ENCODE measurements at places on chromosomes 4 and X. TPM values are rescaled to one million over a fixed set of nuclear protein-coding genes. Genes with fewer than 3 reads are reported as not detected.

DNA sequence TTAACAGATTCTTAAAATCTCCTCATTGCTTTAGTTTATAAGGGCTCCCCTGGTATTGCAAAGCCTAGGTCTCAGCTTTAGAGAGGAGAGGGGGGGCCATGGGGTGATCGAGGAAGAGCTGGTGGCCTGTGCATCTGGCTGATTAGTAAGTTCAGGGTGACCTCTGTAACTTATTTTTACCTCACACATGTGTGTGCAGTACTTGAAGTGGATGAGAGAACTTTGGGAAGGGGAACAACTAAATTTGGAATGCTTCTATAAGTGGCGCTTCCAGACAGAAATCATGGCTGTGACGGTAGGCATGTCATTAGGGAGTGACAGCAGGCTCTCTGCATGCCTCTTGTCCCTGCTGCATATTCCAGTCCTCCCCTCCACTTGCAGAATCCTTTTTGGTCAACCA lies 41.9 kb downstream of the FRAS1 start:
- no peak for DNase-seq

DNA sequence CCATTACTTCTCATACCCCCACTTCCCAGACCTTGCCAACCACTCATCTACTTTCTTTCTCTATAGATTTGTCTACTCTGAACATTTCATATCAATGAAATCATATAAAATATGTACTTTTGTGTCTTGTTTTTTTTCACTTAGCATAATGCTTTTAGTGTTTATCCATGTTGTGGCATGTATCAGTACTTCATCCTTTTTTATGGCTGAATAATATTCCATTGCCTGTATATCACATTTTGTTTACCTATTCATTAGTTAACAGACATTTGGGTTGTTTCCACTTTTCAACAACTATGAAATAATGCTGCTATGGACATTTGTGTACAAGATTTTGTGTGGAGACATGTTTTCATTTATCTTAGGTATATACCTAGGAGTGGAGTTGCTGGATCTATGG lies 324.1 kb downstream of the OPHN1 start:
- DNase-seq = no peak

GRCh38 chr4:125359960-125360634 lies 45.3 kb downstream of the FAT4 start:
- no peak for DNase-seq

DNA sequence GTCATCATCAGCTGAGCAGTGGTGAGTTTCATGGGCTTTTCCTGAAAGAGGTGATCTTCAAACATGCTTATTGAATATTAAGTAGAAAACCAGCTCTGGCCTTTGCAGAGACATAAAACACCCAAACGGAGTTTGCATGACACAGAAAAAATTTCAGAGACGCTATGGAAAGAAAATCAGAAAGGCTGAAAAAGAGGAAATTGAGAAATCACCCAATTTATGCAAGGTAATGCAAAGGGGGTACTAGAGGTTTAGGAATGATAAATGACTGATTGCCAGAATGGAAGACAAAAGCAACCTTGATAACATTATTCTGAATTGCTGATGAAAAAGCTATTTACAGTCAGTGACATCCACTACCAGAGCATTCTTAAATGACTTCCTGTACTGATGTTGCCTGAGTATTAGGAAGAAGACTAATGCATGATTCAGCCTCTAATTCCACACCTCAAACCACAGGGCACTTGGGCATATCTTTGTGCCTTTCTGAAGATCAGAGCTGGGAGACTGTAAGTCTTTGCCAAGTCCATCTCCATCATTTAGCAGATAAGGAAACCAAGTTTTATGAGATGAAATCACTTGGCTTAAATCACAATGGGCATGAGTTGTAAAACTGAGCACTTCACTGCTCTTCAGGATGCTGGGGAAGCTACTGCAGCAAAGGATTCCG lies 565.7 kb downstream of the PPARGC1A start:
- DNase-seq = no peak

- no peak for DNase-seq
These were observed 10.3 kb downstream of the CPLX1 start for GRCh38 chr4:815464-816146.

GRCh38 chr4:184250795-184251669 lies 33.4 kb upstream of the ENPP6 start:
- DNase-seq = no peak

GRCh38 chr4:70504733-70505132 lies 13.6 kb upstream of the AMTN start:
- no peak for DNase-seq

- DNase-seq = no peak
These were observed 274.1 kb upstream of the GK2 start for GRCh38 chr4:79682161-79682560.

DNA sequence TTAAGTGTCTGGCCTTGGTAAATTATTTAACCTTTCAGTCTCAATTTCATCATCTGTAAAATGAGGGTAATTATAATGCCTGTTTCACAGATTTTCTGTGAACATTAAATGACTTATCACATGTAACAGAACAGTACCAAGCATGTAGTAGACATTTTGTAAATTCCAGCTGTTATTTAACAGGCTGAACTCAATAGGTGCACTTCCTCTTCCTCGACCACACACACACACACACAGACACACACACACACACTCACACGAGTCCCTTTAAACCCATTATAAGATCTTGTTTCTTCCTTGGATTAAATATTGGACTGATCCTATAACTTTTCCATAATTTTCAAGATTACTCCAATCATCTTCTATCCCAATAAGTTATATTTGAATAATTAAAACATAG lies 53.4 kb upstream of the COL25A1 start:
- DNase-seq = no peak

- no peak for DNase-seq
These were observed 213.4 kb upstream of the LNX1 start for GRCh38 chr4:53804719-53805118.

GRCh38 chrX:121254336-121254735 lies 206.9 kb downstream of the GLUD2 start:
- no peak for DNase-seq

TRAM1L1 gene
- total RNA-seq = 4.3 TPM

GPM6B gene
- total RNA-seq = 20.4 TPM

PCYT1B gene
- total RNA-seq = 29.2 TPM

CT45A7 gene
- not detected for total RNA-seq
